Fibroblast of skin of right quadriceps (primary cell): ENCODE measurements at places on chromosomes 3 and 15.

- DNase-seq: peak; percentile 42
Observed at GRCh38 chr3:71066849-71067261, 516.7 kb downstream of the FOXP1 start.

DNA sequence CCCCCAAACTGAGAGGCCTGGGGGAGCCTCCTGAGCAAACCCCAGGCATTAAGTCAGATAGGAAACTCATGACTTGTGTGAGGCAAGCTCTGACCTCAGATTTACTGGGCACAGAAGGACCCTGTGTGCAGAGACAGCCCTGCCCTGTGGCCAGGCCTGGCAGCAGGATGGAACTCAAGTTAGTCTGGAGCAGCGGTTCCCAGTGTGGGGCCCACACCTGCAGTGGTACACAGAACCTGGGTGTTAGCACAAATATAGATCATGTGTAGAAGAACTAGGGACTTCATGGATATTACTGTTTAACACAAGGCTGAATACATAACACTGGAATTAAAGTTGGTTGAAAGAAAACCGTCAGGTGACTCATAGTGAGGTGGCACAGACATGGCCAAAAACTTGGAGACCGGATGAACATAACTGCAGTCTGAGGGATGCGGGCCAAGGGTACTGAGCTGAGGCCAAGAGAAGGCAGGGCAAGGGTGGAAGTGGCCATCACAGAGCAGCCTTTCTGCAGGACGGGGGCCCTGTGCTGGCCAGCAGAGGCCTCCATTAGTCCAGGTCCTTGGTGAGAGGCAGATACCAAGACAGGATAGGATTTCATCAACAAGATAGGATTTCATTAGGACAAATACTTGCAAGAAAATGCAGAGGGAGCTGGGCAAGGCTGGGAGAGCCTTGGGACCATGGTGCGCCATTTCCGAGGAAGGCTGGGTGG lies 40.9 kb downstream of the IRAK2 start:
- DNase-seq: peak; percentile 88

DNA sequence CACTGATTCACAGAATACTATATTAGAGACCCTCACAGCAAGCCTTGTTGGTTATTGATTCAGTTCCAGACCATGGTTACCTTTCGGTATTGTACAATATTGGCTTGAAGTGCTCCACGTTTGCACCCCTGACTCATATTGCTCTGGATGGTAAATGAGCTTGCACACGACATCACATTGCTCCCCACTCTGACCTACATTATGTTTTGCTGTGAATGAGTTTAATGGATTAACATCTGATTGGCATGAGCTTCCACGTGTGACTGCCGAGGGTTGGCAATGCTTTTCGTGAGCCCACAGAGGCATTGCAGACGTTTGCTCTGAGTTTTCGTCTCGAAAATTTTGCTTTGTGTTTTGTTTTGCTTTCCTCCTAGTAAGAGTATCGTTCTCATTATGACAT lies 225.8 kb upstream of the ICE2 start:
- DNase-seq: no peak

GRCh38 chr3:196096382-196096953 lies 14.6 kb upstream of the TFRC start:
- no peak for DNase-seq

GRCh38 chr3:72520690-72521308 lies 327.4 kb downstream of the SHQ1 start:
- peak; percentile 40 for DNase-seq

- DNase-seq: no peak
Observed at GRCh38 chr15:45372041-45372995, 6.0 kb downstream of the GATM start.

DNA sequence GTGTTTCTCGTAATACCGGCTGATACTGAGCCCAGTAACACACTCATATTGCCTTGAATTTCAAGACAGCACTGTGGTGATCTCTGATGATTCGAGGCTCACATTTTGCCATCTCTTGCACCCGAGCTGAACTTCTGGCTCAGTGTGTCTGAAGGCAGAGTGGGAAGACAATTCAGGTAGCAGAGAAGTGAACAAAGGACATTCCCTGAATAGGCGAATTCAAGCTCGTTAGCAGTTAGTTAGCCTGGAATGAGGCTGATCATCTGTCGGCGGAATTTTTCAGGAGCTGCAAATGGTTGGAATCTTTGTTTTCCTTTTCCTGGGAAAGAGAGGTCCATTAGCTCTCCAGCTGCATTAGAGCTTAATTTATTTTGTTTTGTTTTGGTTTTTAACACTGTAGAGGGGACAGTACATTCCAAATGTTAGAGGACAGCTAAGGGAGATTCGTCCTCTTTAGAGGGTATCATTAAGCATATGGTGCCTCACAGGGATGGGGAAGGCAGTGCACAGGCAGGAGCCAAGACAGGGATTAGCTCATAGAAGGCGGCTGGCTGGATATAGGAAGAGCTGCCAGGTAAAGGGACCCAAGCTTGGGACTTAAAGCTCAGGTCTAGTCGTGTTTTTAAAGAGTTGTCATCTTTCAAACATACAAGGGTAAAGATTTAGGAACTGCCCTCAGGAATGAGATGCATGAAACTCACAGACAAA lies 119.7 kb upstream of the DLG1 start:
- no peak for DNase-seq

DNA sequence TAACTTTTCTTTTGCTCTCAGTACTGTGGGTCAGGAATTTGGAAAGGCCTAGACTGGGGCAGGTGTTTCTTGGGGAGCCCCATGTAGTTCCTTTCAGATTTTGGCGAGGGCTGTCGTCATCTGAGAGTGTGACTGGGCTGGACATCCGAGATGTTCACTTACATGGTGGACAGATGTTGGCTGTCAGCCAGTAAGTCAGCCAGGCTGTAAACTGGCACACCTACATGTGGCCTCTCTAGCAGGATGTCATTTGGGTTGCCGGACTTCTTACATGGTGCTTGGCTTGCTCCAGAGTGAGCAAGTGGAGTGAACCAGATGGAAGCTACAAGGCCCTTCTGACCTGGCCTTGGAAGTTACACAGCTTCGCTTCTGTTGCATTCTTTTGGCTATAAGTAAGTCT lies 20.7 kb downstream of the TATDN2 start:
- no peak for DNase-seq

DNA sequence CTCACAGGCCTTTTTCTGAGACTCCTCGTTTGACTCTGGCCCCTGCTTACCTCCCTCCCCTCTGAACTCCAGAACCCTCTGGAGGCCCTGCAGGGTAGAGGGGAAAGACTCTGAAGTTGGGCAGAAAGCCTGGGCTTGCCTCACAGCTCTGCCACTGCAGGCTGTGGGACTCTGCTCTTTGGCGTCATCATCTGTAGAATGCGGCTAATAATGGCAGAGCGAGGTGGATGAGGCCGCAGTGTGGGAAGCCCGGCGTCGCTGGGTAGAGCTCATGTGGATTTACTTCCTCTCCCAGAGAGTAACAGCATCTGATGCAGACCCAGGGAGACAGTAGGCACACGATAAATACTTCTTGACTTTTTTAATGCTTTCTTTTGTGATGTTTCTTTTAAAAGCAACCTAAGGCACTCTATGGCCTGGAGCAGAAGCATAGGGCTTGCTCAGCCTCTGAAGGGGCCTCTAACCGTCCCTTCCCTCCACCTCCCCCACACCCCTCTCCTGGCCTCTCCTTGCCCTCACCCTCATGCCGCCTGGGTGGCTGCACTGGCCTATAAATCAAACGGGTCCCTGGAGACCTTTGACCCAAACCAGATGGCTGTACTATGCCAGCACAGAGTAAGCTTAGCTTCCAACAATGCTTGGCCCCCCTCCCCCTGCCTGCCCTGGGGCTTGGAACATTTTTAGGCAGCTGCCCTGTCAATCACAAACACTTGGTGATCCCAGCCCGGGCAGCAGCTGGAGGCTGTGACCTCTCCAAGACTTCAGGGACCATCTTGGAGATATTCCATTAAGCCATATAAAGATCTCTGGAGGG lies 32.9 kb downstream of the SPSB4 start:
- peak; percentile 10 for DNase-seq

GRCh38 chr15:29813009-29813408 lies 9.3 kb downstream of the TJP1 start:
- no peak for DNase-seq

GRCh38 chr3:195198426-195199346 lies 72.3 kb downstream of the XXYLT1 start:
- DNase-seq: no peak

DNA sequence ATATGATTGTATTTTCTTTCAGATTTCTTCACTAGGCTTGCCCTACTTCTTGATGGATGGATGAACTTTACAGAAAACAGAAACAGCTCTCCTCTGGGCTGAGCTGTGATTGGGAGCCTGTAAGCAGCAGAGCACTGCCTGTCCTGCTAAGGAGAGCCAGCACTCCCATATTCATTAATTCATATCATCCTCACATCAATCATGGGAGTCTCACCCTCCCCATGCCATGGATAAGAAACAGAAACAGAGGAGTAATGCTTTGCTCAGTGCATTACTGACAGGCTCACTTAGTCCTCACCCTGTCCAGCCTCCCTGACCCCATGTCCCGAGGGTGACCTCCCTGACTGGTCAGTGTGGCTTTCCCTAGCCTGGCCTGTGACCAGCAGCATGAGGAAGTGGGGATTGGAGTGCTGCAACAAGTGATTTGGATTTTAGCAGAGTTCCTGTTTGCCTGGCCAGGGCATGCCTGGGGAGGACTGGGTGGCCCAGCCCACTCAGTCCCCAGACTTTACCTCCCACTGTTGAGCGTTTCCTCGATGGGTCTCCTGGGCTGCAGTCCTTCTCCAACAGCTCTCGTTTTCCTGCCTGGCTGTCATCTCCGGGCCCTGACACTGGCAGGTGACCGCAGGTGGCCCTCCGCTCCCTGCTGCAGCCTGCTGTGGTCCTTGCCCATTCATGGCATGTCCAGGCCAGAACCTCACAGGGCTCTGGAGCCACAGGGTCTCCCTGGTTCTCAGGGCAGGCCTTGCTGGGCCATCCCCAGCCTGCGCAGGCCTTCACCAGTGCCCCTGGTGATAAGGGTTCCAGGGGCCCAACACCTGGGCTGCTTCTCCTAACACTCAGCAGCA lies 1.3 kb upstream of the TMIE start:
- no peak for DNase-seq

- DNase-seq: peak; percentile 85
Observed at GRCh38 chr3:197490098-197491058, 65.4 kb downstream of the BDH1 start.

DNA sequence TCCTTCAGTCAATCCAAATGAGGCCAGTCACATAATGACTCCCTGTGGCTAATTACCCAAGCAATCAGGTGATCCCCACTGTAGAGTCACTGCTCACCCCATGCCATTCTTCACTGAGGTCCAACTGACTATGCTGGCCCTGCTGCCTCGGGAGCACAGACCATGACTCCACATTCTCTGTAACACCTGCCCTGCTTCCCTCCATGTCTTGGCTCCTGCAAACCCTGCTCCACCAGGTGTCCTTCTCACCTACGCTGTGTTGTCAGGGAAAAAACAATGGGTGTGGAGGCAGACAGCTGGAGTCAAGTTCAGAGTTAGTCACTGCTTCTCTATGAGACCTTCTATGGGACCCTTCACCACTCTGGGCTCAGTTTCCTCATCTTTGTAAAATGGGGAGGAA lies 6.1 kb upstream of the SFMBT1 start:
- no peak for DNase-seq

DNA sequence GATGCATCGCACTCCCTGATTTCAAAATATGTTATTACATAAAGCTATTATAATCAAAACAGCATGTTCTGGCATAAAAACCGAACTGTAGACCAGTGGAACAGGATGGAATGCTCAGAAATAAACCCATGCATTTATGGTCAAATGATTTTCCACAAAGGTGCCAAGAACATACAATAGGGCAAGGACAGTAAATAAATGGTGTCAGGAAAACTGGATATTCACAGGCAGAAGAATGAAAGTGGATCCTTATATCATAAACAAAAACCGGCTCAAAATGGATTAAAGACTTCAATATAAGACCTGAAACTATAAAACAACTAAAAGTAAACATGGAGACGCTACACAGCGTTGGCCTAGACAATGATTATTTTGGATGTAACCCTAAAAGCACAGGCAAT lies 22.6 kb downstream of the USP50 start:
- peak; percentile 11 for DNase-seq

- no peak for DNase-seq
Observed at GRCh38 chr3:10925436-10926255, 66.9 kb upstream of the SLC6A1 start.

- DNase-seq: no peak
Observed at GRCh38 chr3:192914848-192915247, 2.8 kb downstream of the MB21D2 start.

DNA sequence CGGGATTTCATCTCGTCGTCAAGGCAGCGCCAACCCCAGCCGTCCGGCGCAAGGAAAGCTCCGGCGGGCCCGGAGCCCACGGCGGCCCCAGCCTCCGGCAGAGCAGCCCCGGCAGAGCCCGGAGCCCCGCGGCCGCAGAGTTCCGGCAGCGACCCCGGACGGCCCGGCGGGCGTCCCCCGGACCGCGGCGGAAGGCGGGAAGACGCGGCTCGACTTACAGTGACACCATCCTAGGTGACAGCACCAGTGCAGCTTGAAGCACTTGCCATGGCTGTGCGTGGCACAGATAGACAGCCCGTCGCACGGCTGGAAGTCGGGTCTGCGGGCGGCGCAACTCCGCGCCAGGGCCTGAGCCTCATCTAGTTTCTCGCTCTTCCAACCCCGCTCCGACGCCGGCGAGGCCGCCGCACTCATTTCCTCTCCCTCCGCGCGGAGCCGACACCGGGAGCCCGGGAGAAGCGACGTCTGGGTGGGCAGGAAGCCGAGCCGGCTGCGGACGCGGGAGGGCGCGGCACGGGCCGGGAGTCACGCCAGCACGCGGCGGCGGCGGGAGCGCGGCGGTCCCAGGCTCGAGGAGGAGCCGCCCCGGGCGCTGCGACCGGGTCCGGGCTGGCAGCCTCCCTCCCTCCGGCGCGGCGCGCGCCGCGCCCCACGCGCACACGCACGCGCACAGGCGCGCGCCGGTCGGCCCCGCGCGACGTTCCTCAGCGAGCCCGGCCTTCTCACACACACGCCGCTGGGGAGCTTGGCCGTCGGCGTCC lies at the start of gene C3orf70:
Gene C3orf70 (minus strand): TSS at position 651 of the 761 bp plus-strand sequence. CDS start 237 bp downstream, at position 414.
- peak; percentile 74 for DNase-seq

DNA sequence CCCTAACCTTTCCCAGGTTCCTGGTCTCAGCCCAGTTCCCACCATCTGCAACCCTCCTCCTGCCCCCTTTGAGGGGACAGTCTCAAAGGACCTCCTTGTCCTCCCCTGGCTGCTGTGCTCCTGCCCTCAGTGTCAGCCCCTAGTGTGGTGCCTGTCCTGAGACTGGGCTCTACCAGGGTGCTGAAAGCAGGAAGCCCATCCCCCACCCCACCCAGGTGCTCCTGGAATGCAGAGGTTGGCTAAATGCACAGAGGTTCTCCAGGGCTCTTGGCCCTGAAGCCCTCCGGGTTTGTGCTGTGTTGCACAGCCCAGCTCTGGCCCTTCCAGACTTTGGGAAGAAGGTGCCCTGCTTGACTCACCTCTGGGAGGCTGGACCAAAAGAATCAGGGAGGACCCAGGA lies 21.8 kb downstream of the C3orf18 start:
- no peak for DNase-seq
